Endothelial cell (in vitro differentiated cells): ENCODE measurements at places on chromosomes 3 and 15. TPM values are rescaled to one million over a fixed set of nuclear protein-coding genes. Genes with fewer than 3 reads are reported as not detected.

FBLN2 gene
- 10.5 TPM for total RNA-seq

ECE2 gene
- not detected for total RNA-seq

DNA sequence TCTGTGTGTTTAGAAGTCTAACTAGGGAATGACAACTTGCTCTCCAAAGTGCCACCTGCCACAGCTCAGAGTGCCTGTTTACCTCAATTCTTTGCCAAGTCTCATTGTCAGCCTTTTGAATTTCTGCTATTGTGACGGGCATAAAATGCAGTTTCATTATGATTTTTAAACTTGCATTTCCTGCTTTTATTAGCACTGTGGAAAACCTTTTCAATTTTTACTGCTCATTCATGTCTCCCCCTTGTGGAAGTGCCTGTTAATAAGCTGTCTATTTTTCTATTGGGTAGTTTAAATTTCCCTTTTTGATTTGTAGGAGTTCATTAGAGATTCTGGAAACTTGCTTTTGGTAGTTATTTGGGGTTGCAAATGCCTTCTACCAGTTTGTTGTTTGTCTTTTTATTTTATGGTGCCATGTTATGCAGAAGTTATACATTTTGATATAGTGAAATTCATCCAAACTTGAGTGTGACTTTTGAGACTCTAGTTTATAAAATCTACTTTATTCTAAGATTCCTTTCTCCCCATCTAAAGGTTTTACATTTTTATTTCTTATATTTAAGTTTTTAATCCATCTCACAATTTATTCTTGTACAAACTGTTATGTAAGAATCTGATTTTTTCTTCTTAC lies 53.9 kb upstream of the FRMD4B start:
- no peaks in the 10 kb centered on the region for H3K36me3 ChIP-seq
- H3K27me3 ChIP-seq, result no peaks in the 10 kb centered on the region
- H3K27ac ChIP-seq, result no peak overlapping the region
- no peak for DNase-seq
- no peak overlapping the region for H3K4me3 ChIP-seq

ESYT3 gene
- total RNA-seq, result not detected

GRCh38 chr3:171455603-171456550 lies 4.3 kb downstream of the TNIK start:
- no peak overlapping the region for H3K4me3 ChIP-seq
- peaks cover 10% of the 10 kb centered on the region for H3K27me3 ChIP-seq
- DNase-seq, result no peak
- H3K36me3 ChIP-seq, result no peaks in the 10 kb centered on the region
- no peak overlapping the region for H3K27ac ChIP-seq

- H3K27ac ChIP-seq, result no peak overlapping the region
- no peak overlapping the region for H3K4me3 ChIP-seq
- no peaks in the 10 kb centered on the region for H3K27me3 ChIP-seq
- no peak for DNase-seq
Observed at GRCh38 chr3:23319366-23320312, 116.5 kb downstream of the UBE2E2 start.

GRCh38 chr3:180409883-180410282 lies 192.1 kb upstream of the TTC14 start:
- no peaks in the 10 kb centered on the region for H3K36me3 ChIP-seq
- H3K4me3 ChIP-seq, result no peak overlapping the region
- H3K27ac ChIP-seq, result no peak overlapping the region
- H3K4me1 ChIP-seq, result no peaks in the 10 kb centered on the region
